ENCODE measurements at places on chromosomes 5 and 9.
A peak's percentile ranks its signal among the peaks of the same experiment; 100 is the strongest.

GRCh38 chr9:32414856-32415255, 30.4 kb downstream of the ACO1 start:
- H3K36me3 ChIP-seq, result no peaks in the 10 kb centered on the region
- no peaks in the 10 kb centered on the region for H3K4me1 ChIP-seq
- H3K27me3 ChIP-seq, result no peaks in the 10 kb centered on the region
- H3K4me3 ChIP-seq, result no peak overlapping the region
- H3K27ac ChIP-seq, result no peak overlapping the region
- no peak for DNase-seq

DNA sequence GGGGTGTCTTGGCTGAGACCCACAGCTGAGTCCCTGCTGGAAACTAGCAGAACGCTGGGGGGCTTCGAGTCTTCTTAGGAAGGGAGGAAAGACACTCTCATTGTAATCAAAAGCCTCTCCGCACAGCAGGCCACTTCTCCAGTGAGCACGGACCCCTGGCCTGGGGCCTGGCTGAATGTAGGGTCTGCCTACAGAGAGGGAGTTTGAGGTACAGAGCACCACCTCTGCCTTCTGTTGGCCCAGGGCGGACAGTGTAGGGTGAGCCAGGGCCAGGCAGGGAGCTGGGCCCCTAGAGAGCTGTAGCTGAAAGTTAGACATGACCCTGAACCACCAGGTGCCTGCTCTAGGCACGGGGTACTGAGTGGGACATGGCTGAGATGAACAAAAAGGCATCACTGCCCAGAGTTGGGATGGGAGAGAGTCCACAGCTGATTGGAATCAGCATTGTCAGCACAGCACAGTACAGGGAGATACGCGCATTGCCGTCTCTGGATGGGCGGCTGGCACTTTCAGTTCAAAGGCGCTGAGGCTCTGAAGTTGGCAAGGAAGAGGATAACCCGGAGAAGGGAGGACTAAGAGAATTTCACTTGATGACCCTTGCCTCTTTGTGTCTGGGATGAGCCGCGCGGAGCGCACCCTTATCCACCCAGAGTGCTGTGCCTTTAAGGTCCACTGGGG, 363 bp upstream of the SLC25A48 start:
- no peaks in the 10 kb centered on the region for H3K36me3 ChIP-seq
- H3K4me3 ChIP-seq, result no peak overlapping the region
- H3K4me1 ChIP-seq, result no peaks in the 10 kb centered on the region
- DNase-seq, result no peak
- no peaks in the 10 kb centered on the region for H3K27me3 ChIP-seq

DNA sequence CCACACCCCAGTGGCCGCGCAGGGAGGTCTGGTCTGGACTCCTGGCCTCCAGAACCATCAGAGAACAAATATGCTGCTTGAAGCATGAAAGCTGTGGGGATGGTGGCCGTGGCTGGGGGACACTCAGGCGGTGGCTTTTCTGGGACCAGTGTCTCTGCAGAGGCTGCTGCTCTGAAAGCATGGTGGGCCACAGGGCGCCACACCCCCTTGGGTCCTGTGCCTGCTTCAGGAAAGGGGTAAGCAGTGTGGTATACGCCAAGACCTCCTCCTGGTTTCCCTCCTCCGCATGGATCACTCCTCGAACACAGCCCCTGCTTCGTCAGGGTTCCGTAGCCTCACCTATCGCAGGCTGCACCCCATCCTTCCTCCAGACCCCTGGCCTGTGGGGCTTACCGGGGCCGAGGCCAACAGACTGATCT, 19.7 kb upstream of the TERT start:
- H3K4me1 ChIP-seq, result peaks cover 50% of the 10 kb centered on the region
- H3K4me3 ChIP-seq, result no peak overlapping the region
- peak overlapping the region; percentile 79 for H3K27ac ChIP-seq
- H3K27me3 ChIP-seq, result no peaks in the 10 kb centered on the region

DNA sequence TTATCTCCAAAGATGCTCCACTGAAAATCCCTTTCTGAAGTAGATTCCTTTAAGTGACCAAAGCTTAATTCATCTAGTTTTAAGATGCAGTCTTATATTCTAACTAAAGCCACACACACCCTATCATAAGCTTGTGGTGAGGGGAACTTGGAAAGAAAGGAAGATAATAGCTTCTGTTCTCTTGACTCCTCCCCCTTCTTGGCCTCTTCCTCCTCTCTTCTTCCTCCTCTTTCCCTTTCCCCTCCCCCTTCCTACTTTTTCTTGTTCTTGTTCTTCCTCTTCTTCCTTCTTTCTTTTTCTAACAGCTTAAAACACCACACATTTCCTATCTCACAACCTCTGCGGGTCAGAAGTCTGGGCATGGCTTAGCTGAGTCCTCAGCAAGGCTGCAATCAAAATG, 23.5 kb downstream of the IL7R start:
- DNase-seq, result no peak
- no peak overlapping the region for H3K27ac ChIP-seq
- H3K27me3 ChIP-seq, result no peaks in the 10 kb centered on the region
- H3K4me3 ChIP-seq, result no peak overlapping the region
- peaks cover 14% of the 10 kb centered on the region for H3K4me1 ChIP-seq

GRCh38 chr5:134420343-134420742, 8.7 kb upstream of the CDKN2AIPNL start:
- H3K27me3 ChIP-seq, result no peaks in the 10 kb centered on the region
- H3K36me3 ChIP-seq, result no peaks in the 10 kb centered on the region
- no peak overlapping the region for H3K27ac ChIP-seq
- no peaks in the 10 kb centered on the region for H3K4me1 ChIP-seq

DNA sequence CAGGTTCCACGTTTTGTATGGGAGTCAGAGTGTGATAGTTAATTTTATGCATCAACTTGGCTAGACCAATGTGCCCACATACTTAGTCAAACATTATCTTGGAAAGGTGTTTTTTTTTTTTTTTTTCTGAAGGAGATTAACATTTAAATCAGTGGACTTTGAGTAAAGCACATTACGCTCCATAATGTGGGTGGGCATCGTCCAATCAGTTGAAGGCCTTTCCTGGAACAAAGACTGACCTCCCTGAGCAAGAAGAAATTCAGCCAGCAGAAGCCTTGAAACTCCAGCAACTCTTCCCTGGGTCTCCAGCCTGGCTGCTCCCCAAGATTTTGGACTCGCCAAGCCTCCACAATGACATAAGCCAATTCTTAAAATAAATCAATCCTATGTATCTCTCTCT, 711.4 kb downstream of the MTRR start:
- no peaks in the 10 kb centered on the region for H3K36me3 ChIP-seq
- no peaks in the 10 kb centered on the region for H3K27me3 ChIP-seq
- H3K27ac ChIP-seq, result no peak overlapping the region
- no peaks in the 10 kb centered on the region for H3K4me1 ChIP-seq

DNA sequence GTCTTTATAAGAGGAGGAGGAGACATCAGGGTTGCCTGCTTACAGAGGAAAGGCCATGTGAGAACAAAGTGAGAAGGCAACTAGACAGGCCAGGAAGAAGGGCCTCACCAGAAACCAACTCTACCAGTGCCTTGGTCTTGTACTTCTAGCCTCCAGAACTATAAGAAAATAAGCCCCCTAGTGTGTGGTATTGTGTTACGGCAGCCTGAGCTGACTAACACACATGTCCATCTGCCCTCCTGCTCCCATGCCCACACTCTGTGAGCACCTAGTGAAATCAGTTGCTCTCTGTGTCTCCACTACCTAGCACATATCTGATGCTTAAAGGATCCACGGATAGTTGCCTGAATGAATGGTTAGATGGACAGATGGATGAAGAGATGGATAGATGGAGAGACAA, 6.9 kb downstream of the AK3 start:
- H3K4me1 ChIP-seq, result peaks cover 7% of the 10 kb centered on the region
- H3K4me3 ChIP-seq, result no peak overlapping the region
- DNase-seq, result no peak
- H3K27me3 ChIP-seq, result no peaks in the 10 kb centered on the region

GRCh38 chr5:31029925-31030324, 163.6 kb upstream of the CDH6 start:
- no peak overlapping the region for H3K4me3 ChIP-seq
- no peak overlapping the region for H3K27ac ChIP-seq
- no peak for DNase-seq
- no peaks in the 10 kb centered on the region for H3K27me3 ChIP-seq
- no peaks in the 10 kb centered on the region for H3K4me1 ChIP-seq
- H3K36me3 ChIP-seq, result no peaks in the 10 kb centered on the region

- H3K27ac ChIP-seq, result no peak overlapping the region
- H3K4me1 ChIP-seq, result no peaks in the 10 kb centered on the region
- no peak overlapping the region for H3K4me3 ChIP-seq
- H3K27me3 ChIP-seq, result no peaks in the 10 kb centered on the region
- no peak for DNase-seq
Observed at GRCh38 chr5:108251350-108251749, 130.5 kb downstream of the FBXL17 start.

Measured in GM12878 (cell line).